ENCODE measurements at places on chromosomes 7 and 10.

GRCh38 chr7:47814905-47815613 lies 133.2 kb downstream of the PKD1L1 start:
- DNase-seq, result no peak

- DNase-seq, result no peak
Observed at GRCh38 chr7:77425101-77426051, 9.2 kb upstream of the GSAP start.

DNA sequence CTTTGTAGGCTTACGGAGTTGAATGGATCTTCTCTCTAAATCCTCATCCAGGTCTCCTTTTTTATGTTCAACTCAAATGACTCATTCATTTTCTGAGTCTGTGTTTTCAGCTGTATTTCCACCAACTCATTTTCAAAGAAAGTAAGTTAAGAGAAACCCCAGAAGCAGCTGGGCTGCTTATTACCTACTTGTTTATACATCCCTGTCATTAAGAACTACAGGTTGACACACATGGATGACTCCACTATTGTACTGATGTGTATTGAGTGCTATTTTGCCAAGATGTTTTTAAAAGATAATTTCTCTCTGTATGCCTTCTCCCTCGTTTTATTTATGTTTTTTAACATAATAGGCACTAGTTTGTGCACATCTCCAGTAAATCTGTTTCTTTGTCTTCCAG lies 41.9 kb downstream of the DGKI start:
- DNase-seq, result no peak

DNA sequence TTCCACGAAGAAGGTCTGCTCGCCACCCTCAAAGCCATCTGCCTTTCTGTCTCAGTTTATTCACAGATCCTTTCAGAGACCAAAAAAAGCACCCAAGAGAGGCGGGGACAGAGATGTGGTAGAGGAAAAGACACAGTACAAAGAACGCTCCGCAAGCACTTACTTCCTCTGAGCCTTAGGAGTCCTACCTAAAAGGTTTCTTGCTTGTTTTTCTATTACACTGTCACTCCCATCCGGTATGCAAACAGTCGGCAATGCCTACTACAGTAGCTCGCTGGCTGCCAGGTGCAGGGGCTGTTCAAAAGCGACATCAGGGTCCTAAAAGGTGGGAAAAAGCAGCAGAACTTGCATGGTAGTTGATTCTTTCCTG lies 816 bp downstream of the TECPR1 start:
- no peak for DNase-seq

DNA sequence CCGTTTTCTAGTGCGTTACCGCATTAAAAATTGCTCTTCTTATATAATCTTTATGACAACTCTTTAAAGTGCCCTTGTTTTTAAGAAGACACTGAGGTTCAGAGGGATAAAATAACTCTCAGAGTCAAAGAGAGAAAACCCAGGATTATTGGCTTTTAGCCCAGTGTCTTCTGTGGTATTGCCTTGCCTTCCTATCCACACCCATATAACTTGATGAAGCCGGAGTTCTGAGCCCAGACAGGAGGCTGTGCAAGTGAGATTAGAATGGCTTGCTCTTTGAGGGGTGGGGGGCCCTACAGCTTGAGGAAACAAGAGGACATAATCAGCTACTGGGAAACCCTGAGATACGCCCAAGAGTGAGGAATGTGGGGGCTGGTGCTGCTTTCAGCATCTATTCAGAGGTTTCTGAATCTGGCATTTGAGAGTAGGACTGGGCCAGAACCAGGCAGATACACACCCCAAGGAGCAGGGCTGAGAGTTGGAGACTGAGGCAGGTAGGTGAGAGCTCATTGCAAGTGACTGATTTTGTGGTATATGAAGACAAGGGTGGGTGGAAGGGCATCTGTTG lies 2.3 kb downstream of the PRXL2A start:
- no peak for DNase-seq

- no peak for DNase-seq
Observed at GRCh38 chr7:32242436-32242835, 172.2 kb upstream of the PDE1C start.

GRCh38 chr7:244974-245373 lies 45.0 kb upstream of the FOXL3 start:
- DNase-seq, result no peak

DNA sequence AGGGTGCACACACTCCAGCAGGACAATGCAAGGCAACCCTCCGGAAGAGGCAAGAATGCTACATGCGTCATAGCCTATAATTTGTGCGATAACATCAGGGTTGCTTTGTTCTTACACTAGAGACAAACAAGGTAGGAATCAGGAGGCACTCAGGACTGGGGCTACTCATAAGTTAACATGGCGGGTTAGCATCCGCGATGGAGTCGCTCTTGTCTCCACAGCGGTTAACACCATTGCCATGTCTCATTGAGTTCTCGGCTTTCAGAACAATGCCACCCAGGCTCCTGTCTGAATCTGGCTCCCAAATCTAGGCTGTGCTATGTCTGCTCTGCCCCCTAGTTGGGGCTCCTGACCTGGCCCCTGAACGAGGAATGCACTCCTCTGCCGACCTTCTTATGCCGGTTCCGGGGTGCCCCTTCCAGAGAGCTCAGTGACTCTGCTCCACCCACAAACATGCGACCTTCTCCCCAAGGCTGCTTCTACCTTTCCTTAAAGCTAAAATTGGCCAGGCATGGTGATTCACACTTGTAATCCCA lies 24.9 kb upstream of the SLF2 start:
- DNase-seq, result no peak

- no peak for DNase-seq
Observed at GRCh38 chr10:88946200-88946599, 6.4 kb downstream of the ACTA2 start.

DNA sequence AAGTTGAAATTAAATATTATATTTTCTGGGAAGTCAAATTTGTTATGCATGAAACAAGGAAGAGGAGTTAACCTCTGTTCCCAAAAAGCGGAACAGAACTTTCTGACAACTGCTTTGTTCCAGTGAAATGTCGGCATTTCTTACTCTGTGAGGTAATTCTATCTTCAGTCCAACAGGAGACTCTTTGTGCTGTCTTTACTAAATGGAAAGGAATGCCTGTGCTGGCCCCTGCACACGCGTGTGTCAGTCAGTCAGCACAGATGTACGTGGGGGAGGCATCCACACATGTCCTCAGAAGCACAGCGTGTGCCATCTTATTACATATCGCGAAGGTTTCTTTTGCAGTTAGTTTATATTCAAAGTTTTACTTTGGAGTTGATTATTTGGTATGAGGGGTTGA lies 37.5 kb downstream of the NET1 start:
- no peak for DNase-seq

- DNase-seq, result no peak
Observed at GRCh38 chr7:99036546-99037111, 107.3 kb downstream of the SMURF1 start.

DNA sequence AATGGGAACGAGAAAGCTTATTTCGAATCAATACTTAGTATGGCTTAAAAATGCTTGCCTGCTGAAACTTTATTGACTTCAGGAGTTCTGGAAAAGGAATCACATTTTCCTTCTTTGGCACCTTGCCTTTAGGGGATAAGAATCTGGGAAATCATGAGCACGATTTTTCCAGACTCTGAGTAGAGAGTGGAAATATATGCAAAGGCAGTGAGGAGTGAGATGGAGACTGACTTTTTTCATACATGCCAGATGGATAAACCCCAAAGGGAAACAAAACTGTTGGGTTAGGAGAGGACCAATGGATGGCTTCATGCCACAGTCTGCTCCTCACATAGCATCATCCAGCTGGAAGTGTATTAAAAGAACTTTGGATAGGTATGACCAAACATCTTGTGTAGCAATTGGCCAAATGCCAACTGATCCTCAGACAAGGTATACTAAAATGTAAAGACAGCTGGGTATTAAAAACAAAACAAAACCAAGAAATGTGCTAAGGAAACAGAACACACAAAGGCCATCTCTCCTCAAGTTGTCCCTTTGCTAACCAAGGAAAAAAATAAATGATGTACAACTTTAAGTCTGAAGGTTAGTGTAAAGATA lies 1.7 kb downstream of the COL28A1 start:
- DNase-seq, result no peak

GRCh38 chr10:95397747-95398146 lies 106.9 kb upstream of the PDLIM1 start:
- no peak for DNase-seq

DNA sequence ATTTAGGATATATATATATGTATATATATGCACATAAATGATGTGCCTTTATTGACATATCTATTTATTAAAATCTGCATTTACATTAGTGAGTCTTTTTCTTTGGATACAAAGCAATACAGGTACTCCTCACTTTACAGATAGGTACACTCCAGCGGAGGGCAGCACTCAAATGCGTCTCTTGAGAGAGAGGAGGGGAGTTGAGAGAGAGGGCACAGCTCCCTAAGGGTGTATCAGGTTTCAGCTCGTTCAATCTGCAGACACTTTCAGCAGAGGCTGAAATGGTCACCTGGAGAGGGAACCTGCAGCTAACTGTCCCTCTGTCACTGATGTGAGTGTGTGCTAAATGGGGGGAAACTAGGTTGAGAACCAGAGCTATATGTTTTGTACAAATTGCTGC lies 21.5 kb downstream of the C10orf53 start:
- no peak for DNase-seq

Data from activated CD4-positive, alpha-beta T cell treated with anti-CD3 and anti-CD28 coated beads for 24 hours (primary cell).